ENCODE measurements at places on chromosomes 1 and 21.

DNA sequence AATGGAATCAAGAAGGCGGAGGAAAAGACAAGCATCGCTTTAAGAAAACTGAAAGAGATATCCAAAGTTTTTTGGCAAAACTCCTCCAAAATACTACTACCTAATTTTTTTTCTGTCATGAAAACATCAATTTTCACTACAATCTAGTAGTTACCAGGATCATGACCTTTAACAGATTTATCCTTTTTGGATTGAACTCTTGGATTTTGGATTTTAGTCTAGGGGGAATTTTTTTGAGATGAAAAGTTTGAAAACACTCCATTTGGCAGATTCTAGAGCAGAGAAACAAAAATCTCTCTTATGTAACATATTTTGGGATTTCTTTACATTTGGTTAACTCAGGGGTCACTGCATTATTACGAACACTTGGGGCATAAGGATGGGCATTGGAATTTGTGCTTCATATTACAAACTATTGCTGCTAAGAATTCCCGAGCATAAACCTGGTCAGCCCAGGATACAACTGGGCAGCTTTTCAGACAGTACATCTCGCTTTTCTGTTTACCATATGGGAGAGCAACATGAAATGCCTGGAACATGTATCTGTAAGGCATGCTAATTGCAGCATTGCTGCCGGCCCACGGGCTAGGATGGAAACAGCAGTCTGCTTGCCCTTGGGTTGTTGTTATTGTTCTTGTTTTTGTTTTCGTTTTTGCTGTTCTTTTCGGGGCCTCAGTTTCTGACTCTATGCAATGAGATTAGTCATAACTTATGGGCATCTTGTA lies 264.3 kb downstream of the RHOU start:
- no peak for DNase-seq

DNA sequence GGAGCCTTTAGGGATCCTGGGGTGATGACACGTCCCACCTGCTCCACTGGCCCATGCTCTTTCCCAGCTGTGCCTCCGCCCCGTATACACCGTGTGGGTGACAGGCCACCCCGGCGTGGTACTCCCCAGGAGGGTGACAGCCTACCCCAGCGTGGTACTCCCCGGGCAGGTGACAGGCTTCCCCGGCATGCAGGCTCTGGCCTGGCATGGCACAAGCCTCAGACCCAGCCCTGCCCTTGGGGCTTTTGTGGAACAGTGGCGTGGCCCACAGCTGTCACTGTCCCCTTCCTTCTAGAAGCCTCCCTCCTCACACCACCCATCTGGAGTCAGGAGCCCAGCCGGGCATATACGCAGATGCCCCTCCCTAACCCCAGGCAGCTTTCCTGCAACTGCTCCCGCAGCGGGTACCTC lies 4.7 kb upstream of the PFKL start:
- no peak for DNase-seq

GRCh38 chr1:39570477-39571177 lies 6.0 kb downstream of the PABPC4 start:
- no peak for DNase-seq

DNA sequence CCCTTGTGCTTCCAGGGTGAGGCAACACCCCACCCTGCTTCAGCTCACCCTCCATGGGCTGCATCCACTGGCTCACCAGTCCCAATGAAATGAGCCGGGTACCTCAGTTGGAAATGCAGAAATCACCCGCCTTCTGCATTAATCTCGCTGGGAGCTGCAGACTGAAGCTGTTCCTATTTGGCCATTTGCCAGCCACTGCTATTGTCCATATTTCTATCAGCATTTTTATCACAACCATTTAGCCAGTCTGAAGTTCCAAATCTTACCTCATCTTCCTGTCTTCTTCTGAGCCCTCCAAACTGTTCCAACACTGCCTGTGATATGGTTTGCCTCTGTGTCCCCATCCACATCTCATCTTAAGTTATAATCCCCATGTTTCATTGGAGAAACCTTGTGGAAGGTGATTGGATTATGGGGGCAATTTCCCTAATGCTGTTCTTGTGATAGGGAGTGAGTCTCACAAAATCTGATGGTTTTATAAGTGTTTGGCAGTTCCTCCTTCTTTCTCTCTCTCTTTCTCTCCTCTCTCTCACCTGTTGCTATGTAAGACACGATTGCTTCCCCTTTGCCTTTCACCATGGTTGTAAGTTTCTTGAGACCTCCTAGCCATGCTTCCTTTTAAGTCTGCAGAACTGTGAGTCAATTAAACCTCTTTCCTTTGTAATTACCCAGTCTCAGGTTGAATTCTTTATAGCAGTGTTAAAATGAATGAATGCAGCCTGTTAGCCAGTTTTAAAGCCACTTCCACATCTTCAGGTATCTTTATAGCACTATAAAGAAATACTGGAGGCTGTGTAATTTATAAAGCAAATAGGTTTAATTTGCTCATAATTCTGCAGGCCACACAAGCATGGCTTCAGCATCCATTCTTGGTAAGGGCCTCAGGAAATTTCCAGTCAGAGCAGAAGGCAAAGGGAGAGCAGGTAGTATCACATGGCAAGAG lies 203.5 kb downstream of the FCRL5 start:
- DNase-seq, result no peak

DNA sequence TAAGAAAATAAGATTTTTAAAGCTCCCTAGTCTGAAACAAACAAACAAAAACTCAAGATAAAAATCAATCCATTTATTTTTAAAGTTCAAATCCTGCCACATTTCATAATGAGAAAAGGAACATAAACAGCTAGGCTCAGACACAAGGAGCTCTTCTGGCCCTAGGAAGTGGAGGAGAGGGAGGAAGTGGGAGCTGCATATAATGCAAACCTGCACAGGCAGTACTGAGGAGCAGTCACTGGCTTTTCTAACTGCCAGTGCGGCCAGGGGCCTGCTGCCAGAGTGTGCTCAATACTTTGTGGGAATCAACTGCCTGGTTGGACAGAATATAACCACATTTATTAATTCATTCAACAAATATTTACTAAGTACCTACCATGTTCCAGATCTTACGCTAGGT lies 139.8 kb upstream of the SPATA6 start:
- peak; percentile 18 for DNase-seq

GRCh38 chr1:11316701-11317100 lies 43.7 kb downstream of the UBIAD1 start:
- DNase-seq, result no peak

GRCh38 chr1:205843036-205843859 lies 6.7 kb downstream of the PM20D1 start:
- DNase-seq, result no peak

GRCh38 chr1:8252266-8252951 lies 65.5 kb upstream of the SLC45A1 start:
- no peak for DNase-seq

DNA sequence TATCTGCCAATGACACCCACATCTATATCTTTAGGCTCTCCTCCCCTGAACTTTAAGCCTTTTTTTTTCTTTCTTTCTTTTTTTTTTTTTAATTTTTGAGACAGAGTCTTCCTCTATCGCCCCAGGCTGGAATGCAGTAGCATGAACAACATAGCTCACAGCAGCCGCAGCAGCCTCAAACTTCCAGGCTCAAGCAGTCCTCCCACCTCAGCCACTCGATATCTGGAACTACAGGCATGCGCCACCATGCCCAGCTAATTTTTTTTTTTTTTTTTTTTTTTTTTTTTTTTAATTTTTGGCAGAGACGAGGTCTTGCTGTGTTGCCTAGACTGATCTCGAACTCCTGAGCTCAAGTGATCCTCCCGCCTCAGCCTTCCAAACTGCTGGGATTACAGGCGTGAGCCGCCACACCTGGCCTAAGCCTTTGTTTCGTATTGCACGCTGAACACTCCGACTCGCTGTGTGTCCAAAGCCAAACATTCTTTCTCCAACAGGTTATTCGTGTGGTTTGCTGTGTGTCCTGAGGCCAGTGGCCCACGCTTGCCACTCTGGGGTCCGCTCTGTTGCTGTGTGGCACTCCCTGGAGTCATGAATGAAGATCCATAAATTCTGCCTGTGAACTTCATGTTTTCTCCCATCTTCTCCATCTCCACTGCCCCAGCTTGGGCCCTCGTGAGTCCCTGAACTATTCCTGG lies 119.4 kb downstream of the CAMTA1 start:
- no peak for DNase-seq

DNA sequence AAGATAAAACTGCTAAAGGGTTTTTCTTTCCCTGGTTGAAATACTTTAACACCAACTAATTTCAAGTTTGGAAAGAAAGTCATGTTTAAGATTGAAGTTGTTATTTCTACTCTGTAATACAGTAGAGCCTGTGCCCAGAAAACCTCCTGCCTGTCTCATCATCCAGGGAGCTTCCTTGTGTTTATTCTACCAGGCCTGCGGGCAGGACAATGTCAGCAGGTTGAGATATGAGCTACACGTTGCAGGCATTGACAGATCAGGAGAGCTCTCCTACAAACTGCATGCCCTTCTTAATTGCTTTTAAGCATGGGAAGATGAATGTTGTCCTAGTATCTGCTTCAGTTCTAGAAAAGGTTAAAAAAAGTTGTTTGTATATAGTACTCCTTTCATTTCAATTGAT lies 43.1 kb upstream of the CTBS start:
- DNase-seq, result no peak

- no peak for DNase-seq
Observed at GRCh38 chr1:180112984-180113647, 41.6 kb upstream of the QSOX1 start.

DNA sequence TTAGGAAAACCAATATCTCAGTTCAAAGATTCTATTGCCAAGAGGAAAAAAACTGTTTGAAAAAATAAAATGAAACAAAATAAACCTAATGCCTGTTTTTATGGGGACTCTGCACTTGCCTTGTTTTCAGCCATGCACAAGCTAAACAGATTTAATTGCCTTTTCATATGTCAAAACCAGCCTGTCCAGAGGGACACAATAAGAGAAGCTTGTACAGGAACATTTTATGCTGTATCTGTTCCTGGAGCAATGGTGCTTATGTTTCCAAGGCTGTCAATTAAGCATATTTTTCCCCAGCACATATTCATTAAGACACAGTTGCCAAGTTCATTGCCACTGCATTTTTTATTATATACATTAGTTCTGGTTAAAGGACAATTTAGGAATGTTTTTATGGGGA lies 470.9 kb downstream of the LRRIQ3 start:
- no peak for DNase-seq

DNA sequence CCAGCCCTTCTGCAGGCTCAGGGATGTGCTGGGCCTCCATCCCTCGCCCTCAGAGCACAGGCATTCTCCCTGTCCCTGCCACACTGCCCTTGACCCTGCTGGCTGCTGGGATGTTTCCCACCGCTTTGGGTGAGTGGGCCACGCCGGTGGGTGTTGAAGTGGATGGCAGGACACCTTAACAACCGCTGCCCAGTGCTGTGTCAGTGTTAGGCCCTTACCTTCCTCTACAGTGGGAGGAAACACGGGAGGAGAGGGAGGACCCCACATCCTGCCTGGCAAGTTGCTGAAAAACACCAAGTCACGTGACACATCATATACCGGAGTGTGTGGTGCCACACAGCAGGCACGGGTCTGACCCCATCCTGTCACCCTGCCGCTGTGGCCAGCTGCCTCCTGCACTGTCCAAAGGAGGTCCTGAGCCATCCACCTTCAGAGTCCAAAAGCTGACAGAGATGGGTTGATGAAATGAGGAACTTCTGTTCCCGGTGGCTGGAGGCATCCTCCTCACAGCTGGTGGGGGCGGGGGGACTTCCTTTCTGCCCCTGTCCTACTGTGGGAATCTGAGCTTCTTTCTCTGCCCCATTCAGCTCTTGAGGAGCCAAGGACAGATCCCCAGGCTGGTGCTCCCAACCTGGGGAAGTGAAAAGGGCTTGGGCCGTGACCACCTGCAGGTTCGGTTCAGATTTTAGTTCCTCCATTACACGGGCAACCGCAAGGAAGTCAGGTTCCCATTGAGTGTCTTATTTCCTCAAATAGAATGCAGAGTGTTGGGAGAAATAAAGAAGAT lies 3.2 kb upstream of the THEMIS2 start:
- peak; percentile 75 for DNase-seq

GRCh38 chr1:197213193-197213592 lies 54.9 kb upstream of the CRB1 start:
- DNase-seq, result no peak

DNA sequence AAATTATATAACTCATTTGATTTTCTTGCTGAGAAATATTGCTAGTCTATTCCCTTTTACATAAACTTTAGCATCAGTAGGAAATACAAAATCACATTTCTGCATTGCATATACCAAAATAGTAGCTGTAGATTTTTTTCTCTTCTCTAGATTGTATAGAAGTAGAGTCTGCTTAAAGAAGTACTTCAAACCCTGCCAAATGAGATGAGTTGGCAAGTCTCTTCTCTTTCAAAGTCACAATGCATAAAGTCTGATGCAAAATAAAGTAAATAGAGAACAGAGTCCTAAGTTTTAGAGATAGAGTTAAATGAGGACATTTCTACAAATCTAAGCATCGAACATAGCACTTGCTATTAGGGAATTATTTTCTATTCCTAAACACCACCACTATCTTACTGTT lies 6.4 kb downstream of the PLPPR4 start:
- no peak for DNase-seq

GRCh38 chr1:245987577-245987976 lies 519.5 kb downstream of the SMYD3 start:
- no peak for DNase-seq

- no peak for DNase-seq
Observed at GRCh38 chr1:186413319-186413718, 37.7 kb downstream of the ODR4 start.

GRCh38 chr1:199297887-199298286 lies 659.0 kb downstream of the PTPRC start:
- no peak for DNase-seq

GRCh38 chr1:156126043-156126629 lies 11.6 kb downstream of the LMNA start:
- peak; percentile 92 for DNase-seq

GRCh38 chr21:40547906-40548513 lies 298.9 kb downstream of the DSCAM start:
- no peak for DNase-seq

GRCh38 chr21:34073749-34074282 lies 438 bp downstream of the MRPS6 start:
- DNase-seq, result peak; percentile 29

- DNase-seq, result no peak
Observed at GRCh38 chr21:37944496-37944895, 28.2 kb upstream of the KCNJ6 start.

GRCh38 chr1:9293533-9294404 lies 1.1 kb downstream of the SPSB1 start:
- DNase-seq, result no peak

DNA sequence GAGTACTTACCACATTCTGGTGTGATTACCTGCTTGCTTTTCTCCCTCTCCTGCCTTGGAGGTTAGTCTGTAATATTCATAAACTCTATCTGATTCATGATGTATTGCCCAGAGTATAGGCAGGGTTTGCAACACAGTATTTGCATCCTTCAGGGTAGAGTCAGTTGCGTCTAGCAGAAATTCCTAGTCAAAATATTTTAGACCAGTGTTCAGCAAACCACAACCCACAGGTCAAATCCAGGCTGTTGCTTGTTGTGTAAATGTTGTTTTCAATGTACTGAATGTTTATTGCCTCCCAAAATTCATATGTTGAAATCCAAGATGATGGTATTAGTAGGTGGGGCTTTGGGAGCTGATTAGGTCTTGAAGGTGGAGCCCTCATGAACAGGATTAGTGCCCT lies 82.9 kb downstream of the NGF start:
- DNase-seq, result no peak

All from HL-60 (cell line).